PC-3 (cell line): ENCODE measurements at places on chromosomes 5 and 9. TPM values are rescaled to one million over a fixed set of nuclear protein-coding genes. Genes with fewer than 3 reads are reported as not detected.

- no peak for DNase-seq
Observed at GRCh38 chr5:157502143-157502647, 42.2 kb downstream of the NIPAL4 start.

DNA sequence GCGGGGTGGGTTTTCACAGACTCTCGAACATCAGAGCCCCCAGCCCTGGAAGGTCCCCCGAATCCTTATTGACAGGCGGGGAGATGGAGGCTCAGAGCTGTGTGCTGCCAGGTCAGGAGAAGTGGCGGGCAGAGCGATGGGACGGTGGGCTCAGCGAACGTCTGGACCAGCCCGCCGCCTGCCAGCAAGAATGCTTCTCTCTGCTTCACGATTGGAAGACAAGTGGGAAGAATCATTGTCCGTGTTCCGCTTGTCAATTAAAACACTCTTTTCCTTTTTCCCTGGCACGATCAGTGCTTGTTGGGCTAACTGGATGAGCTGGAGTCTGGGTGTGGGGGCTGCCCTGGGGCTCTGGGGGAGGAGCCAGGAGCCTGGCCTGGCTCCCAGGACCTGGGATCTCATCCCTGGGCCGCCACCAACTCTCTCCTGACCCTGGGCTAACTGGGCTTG lies 1.6 kb downstream of the COL5A1 start:
- DNase-seq = peak; percentile 13

DNA sequence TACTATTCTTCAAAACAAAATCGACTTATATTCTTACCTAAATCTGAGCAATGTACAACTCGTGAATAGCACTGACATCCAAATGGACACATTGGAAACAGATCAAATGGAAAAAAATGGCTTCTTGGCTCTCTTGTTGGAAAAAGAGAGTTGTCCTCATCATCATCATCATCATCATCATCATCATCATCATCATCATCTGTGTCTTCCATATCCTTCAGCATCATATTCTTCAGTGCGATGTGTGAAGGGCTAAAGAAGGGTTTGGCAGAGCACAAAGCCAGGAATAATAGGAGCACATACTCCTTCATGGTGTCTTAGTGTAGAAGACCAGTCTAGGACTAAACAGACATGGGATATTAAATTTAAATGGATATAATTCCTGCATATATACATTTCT lies 7.7 kb downstream of the ASPN start:
- DNase-seq = no peak

GRCh38 chr5:142699184-142699720 lies 13.4 kb upstream of the FGF1 start:
- peak; percentile 92 for DNase-seq

DNA sequence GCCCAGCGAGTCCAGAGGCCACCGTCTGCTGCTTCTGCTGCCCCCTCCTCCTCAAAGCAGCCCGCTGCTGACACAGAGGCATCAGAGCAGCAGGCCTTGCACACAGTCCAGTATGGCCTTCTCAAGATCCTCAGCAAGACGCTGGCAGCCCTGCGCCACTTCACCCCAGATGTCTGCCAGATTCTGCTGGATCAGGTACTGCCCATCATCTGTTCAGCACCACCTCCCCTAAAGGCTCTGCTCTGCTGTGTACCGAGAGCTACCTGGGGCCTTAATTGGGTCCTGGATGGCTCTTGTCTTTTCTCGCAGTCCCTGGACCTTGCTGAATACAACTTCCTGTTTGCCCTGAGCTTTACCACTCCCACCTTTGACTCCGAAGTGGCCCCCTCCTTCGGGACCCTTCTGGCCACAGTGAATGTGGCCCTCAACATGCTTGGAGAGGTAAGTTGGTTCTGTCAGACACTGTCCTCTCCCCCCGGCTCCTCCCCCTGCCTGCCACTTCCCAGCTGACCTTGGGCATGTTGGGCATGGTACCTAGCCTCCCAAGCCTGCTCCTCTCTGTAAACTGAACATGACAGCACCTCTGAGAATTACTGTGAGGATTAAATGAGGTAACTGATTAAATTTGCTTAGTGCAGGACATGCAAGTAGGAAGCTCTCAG lies 22.7 kb downstream of the SH3GLB2 start:
- DNase-seq = no peak

GRCh38 chr9:114098936-114099668 lies at the start of gene KIF12:
TSS of gene KIF12 (minus strand) at chr9:114099292. CDS start at chr9:114099276, 16 bp downstream.
- no peak for DNase-seq

- DNase-seq = no peak
Observed at GRCh38 chr9:81118416-81118815, 570.9 kb downstream of the TLE1 start.

The EIF4E1B gene
- total RNA-seq = not detected in 2 replicates

- no peak for DNase-seq
Observed at GRCh38 chr9:107953556-107954125, 464.1 kb upstream of the KLF4 start.

The SLC34A1 gene
- 0.07 and 0.12 TPM in 2 replicates for total RNA-seq

DNA sequence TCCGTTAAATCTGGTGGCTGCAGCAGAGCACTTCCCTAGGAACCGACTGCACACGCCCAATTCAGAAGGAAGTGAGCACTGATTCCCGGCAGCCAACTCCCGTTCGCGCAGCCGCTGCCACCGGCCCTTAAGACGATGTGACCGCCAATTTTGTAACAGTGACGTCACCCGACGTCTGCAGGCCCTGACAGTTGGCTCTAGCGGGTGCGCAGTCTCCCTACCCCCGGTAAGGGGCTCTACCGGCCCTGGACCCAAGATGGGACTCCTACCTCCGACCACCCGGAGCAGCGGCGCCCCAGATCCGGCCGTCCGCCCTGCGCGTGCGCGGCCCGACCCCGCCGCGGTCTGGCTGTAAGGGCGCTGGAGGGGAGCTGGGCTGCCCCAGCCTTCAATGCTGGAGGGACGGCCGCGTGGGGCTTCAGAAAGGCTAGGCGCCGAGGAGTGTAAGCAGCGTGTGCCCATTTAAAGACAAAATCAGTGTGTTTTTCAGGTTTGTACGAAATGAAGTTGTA lies 19.1 kb downstream of the DNAJA1 start:
- DNase-seq = peak; percentile 75

GRCh38 chr5:61994171-61994570 lies 311.8 kb upstream of the KIF2A start:
- no peak for DNase-seq

- DNase-seq = peak; percentile 66
Observed at GRCh38 chr9:25677301-25678146, 720 bp downstream of the TUSC1 start.

The LCN9 gene
- total RNA-seq = not detected in 2 replicates

DNA sequence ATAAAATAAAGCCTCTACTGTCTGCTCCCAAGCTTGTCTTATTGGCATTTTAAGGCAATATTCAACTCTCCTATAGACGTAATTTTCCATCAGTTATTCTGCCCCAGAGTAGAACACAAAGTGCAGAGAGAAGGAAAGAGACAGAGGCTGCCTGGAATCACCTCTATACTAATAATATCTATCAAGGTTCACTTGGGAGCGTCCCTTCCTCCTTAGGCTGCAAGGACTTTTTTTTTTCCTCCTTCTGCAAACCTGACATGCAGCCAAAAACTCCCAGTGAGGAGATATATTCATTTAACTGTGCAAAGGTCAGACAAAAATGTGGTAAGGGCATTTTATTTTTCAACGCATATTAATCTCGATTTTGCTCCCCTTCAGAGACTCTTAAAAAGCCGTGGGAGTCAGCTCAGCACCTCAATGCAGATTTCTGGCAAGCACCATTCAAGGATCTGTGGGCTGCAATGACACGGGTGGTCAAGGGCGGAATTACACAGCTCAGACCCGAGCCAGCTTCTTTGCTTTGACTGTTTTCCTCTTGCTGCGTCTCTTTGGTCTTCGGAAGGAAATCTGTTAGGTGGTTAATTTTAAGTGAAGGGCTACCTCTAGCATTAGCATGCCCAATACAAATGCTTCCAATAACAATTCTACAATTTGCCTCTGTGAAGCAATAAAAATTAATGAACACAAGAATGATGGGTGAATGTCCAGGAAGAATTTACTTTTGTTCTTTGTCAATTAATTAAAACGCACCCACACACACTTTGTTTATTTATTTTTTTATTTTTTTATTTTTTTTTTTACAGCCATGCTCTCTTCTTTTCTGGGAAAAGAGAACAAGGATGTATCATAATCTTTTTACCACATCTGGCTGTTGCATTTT lies 587.7 kb upstream of the GRAMD2B start:
- DNase-seq = peak; percentile 21

- DNase-seq = no peak
Observed at GRCh38 chr9:107832871-107833270, 343.3 kb upstream of the KLF4 start.

- DNase-seq = no peak
Observed at GRCh38 chr9:111630182-111630963, 761 bp upstream of the DNAJC25 start.

DNA sequence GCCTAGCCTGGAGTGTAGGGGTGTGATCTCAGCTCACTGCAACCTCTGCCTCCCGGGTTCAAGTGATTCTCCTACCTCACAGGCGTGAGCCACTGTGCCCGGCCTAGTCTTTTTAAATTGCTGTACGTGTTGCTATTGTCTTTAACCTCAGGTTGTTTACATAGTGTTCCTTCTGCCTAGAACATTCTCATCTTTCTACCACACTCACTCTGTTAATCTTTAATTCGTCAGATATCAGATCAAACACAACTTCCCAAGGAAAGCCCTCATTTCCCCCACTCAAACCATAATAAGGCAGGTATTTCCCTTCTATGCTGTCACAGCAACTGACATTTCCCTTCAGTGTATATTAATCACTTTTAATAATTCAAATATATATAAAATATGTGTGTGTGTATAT lies 1310.0 kb upstream of the C9orf72 start:
- DNase-seq = no peak

DNA sequence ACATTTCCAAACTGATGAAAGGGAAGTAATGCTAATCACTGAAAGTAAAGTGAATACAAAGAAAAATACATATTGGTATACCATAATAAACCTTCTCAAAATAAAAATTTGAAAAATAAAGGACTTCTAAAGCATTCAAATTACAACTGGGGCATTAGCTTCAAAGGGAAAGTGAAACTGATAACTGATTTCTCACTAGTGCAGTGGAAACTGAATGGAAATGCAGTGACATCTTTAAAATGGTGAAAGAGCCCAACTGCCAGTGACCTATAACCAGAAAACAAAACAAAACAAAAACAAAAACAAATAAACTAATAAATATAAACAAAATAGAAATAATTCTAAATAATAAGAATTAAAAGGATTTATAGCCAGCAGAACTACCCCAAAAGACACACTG lies 297.5 kb upstream of the GRIN3A start:
- DNase-seq = no peak

GRCh38 chr9:128106181-128106939 lies 21.2 kb downstream of the PTGES2 start:
- no peak for DNase-seq

DNA sequence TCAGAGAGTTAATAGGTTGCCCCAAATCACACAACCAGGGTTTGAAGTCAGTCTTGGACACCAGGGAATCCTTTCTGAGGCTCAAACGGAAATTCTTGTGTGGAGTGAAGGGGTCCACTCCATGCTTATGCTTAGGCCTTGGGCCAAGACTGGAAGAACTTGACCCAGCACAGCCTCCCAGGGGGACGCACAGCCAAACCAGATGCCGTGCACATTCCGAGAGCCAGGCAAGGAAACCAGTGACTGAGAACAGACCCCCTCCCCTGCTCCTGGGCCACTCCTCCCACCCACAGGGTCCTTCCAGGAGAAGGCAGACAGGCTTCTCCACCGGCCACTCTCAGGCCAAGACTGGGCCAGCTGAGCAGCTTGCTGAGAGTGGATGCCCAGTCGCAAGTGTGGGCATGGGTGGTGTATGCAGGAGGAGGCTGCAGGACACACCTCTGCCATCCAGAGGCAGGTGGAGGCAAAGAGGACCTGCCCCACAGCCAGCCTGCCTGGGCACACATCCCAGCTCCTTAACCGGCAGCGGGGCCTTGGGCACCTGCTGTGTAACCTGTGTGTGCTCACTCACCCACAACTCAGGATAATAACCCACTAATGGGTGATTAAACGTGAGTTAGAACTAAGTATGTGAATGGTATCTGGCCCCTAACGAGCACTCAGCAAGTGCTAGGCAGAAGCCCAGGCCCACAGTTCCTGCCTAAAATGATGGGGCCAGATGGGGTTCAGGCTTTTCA lies 38.0 kb downstream of the NIPAL4 start:
- no peak for DNase-seq

The GCNT4 gene
- total RNA-seq = under 0.01 and 0.06 TPM in 2 replicates
